Suppressor macrophage (primary cell): ENCODE measurements at places on chromosomes 2 and 18.
A peak's percentile ranks its signal among the peaks of the same experiment; 100 is the strongest.

GRCh38 chr2:86490245-86490644, 49.1 kb downstream of the KDM3A start:
- no peak for DNase-seq

DNA sequence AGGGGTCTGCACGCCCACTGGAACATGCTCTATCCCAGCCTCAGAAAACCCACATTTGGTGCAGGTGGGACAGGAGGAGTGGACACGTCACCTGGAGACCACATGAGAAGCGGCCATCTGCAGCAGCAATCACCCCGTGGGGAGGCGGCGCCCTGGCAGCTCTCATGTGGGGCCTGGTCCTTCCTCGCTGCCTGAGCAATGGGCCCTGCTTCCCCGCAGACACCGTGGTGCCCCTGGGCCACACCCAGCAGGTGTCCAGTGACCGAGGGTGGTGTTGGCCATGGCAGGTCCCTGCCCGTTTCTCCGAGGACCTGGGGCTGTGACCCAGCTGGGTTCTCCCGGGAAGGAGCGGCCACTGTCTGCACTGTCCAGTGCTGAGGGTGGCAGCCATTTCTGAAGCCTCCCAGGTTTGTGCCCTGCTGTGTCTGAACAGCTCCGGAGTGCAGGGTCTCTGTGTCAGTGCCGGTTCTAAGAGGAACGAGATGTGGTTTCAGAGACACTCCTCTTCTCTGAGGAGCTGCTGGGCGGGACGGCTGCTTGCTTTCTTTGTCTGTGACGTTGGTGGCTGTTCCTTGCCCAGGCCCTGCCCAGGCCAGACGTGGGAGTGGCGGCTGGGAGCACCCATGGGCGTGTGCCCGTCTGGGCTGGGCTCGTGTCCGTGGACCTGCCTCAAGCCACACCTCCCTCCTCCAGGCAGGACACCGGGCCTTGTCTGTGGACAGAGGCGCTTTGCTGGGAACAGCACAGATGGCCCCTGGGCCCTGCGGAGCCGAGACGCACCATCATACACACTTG, 44.8 kb downstream of the NFATC1 start:
- no peak for DNase-seq

GRCh38 chr2:48417856-48418838, 111.8 kb upstream of the STON1 start:
- no peak for DNase-seq

DNA sequence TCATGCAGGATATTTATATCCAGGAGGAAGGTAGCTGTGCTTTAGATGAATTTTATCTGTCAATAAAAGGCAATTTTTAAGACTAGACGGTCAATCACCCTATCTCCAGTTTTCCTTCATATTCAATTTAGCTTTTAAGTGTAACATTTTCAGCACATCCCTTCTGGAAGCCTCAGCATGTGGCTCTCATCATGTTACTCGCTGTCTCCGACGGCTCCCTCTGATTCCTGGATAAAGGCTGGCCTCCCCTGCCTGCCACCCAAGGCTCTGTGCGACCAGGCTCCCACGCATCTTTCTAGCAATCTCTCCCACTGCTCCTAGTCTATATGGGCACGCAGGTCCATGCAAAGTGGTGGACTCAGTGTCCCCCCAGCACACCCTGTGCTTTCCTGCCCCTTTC, 84.5 kb downstream of the MEP1B start:
- DNase-seq = no peak

- no peak for DNase-seq
These were observed 425.4 kb downstream of the CNTNAP5 start for GRCh38 chr2:124450481-124450880.

DNA sequence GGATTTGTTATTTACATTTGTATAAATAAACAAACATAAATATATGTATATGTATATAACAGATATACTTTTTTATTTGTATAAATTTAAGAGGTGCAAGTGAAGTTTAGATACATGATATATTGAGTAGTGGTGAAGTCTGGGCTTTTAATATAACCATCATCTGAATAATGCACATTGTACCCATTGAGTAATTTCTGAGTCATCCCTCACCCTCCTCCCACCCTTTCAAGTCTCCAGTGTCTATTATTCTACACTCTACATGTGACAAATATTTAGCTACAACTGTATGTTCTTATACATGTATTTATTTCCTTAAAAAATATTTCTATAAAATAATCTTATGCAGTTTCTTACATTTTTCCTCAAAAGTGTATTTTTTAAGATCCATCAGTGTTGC, 358.7 kb upstream of the TFPI start:
- no peak for DNase-seq

DNA sequence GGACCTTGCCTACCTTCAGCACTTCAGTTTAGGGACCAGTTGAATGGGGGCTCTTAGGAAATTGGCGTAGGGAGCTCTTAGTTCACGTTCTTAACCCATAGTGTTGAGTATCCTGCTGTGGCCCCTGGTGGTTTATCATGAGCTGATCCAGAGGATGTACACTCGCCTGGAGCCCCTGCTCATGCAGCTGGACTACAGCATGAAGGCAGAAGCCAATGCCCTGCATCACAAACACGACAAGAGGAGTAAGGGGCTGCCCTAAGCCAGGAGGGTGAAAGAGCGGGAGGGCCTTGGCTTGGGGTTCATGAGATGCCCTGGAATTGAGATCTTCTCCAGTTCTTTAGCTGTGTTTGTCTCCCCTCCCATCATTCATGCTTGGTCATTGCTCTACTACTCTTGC, 2.9 kb downstream of the RETREG2 start:
- DNase-seq = no peak

- DNase-seq = no peak
These were observed 687.9 kb downstream of the CCDC85A start for GRCh38 chr2:56871644-56872043.

- peak; percentile 11 for DNase-seq
These were observed at the start of gene RNF152 for GRCh38 chr18:61892683-61893308. TSS of gene RNF152 (minus strand) at chr18:61893007. CDS start at chr18:61816463, 76,544 bp downstream.

GRCh38 chr2:232668805-232669444, 28.2 kb upstream of the GIGYF2 start:
- DNase-seq = peak; percentile 11

DNA sequence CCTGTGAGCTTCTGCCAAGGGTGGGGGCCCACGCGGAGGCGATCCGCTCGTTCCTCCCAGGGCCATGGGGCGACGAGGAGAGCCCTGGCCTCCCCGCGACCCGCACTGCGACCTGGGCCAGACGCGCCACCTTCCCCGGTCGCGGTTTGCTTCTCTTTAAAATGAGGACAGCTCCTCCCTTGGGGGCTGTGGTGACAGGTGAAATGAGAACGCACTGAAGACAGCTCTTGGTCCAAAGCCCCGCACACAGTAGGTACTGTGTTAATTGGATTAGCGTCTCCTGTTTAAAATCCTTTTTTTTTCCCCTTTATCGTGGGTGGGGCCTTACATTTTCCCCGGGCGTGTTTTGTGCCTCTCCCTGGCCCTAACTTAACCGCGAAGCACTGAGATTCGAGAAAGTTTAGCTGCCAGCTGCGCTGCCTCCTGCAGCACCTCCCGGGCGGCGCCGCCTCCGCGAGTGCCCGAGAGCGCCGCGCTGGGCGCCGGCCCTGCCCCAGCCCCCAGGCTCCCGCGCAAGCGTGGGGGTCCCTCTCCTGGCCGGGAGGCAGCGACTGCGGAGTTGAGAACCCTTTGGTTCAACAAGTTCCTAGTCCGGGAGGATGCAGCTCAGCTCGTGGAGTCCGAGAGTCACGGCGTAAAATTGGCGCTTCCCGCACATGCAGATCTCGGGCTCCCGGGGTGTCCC, 1.1 kb downstream of the HPCAL1 start:
- DNase-seq = peak; percentile 80

DNA sequence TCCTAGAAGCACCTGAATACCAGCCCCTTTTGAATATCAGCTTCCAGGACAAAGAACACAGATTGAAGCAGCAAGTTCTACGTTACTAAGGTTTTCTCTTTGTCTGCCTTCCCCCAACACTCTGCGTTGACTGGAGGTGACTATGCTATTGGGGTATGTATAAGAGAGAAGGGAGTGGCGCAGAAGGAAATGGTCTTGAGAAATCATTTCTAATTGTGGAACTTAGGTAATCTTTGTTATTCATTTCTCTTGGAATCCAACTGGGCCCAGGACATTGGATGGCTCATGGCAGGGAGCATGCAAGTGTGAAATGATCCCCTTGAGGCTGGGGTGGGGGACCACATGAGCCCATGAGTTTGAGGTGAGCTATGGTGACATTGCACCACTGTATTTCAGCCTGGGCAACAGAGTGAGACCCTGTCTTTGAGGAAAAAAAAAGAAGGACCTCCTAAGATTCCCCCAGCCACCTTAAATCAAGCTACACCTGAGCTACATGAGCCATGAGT, 29.7 kb downstream of the XDH start:
- no peak for DNase-seq

DNA sequence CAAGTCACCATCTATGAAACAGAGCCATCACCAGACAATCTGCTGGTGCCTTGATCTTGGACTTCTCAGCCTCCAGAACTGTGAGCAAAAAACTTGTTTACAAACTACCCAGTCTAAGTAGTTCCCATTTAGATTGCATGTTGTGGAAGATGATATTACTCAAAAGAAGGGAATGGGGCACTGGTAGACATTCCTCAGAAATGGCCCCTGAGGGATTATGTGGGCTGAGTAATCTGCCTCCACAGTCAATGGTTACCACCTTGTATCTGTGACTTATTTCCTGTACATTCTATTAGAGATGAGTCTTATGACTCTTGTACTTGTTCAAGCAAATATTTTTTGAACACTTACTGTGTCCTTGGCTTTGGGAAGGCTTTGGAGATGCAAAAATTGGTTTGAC, 160.4 kb downstream of the NUP35 start:
- DNase-seq = no peak

GRCh38 chr18:57776767-57777166, 26.3 kb downstream of the ATP8B1 start:
- DNase-seq = no peak

DNA sequence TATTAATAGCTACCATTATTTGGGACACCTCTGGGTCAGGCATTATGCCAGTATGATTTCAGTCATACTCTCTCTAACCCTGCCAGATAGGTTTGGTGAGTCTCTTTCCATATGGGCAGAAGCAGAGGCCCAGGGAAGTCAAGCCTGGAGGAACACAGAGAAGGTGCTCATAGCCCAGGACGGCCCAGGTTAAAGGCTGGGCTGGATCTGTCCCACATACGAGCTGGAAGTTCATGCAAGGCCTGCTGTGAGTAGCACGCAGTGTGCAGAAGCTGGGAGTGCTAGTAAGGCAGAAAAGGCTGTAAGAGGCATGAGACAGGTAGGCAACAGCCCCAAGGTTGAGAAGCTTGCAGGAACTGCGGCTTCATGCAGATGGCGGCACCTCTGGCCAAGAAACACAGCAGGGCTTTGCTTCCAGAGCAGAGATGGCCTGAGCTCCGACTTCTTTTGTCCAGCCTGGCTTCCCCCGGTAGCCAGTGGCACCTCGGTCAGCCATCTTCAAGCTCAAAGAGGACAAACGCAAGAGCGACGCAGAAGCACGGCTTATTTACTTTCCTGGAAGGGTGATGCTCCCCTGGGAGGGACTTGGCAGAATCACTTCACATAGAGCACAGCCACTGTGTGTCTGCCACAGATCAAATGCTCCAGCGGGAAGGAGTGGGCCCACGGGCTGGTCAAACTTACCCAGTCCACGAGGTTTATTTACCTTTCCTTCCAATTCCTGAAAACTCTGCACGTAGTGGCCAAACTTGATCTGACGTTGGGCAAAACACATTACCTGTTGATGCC, 58.5 kb upstream of the MAP4K4 start:
- no peak for DNase-seq

- no peak for DNase-seq
These were observed 31.3 kb downstream of the NPHP1 start for GRCh38 chr2:110173523-110173922.

DNA sequence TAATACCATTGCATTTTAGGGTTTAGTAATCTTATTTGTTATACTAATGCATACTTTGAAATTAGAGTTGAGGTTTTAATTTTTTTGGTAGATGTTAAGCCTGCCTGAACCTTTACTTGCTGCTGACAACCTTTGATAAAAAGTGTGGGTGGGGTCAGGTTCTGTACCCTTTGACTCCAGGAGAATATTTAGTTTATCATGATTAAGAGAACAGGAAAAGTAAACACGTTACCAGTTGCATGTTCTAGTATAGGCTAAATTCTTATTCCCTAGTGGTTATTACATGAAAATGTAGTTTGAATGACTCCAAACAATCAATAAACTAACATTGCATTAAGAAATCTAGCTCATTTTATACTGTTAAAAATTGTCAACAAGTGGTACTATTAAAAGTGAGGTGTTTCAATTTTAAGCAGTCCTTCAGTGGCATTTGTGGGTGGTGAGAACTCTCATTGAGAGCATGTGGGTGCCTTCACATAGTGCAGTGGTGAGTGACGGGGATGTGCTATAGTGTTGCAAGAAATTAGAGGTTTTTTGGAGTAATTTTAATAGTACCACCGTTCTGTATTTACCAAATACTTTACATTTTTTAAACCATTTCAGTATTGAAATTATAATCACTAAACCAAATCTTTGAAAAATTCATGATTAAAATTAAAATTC, 29.9 kb downstream of the PHLPP1 start:
- DNase-seq = no peak

DNA sequence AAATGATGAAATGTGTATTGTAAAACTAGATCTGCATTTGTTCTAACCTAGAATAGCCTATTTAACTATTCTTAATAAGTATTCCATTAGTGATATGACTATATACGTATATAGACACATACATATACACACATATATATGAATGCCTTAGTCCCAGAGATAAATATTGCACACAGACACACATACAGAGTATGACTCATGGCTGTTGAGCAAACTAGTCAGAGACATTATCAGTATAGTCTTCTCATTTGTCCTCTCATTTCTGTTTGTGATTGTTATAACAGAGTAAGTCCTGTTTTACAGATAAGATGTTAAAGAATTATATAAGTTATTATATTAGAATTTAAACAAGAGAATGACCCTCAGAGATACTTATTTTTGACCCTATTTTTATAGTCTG, 202.5 kb downstream of the CCDC102B start:
- no peak for DNase-seq

GRCh38 chr2:233288663-233289062, 19.0 kb upstream of the SAG start:
- DNase-seq = no peak
